ENCODE measurements at places on chromosomes 3 and 15.

DNA sequence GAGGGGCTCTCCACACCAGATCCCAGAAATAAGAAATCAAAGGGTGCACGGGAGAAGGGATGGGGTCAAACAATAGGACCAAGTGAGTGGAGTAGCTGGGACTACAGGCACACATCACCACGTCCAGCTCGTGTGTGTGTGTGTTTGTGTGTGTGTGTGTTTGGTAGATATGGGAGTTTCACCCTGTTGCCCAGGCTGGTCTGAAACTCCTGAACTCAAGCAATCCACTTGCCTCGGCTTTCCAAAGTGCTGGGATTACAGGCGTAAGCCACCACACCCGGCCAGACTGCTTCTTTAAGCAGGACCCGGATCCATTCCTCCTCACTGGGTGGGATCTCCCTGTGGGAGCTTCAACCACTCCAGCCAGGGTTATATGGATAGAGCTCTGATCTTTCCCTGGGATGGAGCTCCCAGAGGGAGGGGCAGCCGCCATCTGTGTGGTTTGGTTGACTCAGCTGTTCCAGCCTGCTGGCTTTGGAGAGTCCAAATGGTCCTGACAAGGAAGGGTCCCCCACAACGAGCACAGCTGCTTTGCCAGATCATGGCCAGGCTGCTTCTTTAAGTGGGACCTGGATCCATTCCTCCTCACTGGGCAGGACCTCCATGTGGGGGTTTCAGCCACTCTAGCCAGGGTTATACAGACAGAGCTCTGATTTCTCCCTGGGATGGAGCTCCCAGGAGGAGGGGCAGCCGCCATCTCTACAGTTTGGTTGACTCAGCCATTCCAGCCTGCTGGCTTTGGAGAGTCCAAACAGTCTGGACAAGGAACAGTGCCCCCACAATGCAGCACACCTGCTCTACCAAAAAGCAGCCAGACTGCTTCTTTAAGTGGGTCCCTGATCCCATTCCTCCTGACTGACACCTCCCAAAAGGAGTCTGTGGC lies 9.1 kb upstream of the AVEN start:
- DNase-seq, result no peak

DNA sequence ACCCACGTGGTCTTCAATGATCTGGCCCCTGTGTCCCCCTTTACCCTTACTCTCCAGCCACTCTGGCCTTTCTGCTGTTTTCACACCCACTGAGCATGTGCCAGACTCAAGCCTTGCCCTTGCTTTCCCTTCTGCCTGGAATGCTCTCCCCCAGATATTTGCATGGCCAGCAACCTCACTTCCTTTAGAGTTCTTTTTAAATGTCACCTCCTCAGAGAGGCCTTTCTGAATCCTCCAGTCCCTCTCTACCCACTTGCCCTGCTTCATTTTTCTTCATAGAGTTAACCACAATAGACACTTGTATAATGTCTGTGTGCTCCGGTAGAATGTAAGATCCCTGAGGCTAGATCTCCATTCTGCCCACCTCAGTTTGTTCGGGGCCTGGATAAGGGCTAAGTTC lies 39.4 kb upstream of the TIPARP start:
- no peak for DNase-seq

- no peak for DNase-seq
These were observed 408.4 kb downstream of the NAALADL2 start for GRCh38 chr3:175267561-175267960.

DNA sequence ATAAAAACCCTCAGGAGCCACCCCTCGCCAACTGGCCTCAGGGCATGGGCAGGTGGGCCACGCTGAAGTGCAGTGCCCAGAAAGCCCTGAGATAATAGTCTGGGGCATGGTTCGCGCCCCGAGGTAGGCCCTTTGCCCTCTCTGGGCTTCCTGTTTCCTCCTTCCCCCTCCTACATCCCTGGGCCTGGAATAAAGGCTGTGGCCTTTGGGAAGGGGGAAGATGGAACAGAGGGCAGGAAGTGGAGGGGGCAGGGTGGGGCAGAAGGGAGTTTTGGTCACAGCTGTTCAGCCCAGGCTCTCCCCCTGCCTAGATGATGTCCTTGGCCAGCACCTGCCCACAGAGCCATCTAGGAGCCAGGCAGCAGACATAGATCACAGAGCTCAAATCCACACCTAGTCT lies 11.3 kb downstream of the CSRNP1 start:
- DNase-seq, result no peak

DNA sequence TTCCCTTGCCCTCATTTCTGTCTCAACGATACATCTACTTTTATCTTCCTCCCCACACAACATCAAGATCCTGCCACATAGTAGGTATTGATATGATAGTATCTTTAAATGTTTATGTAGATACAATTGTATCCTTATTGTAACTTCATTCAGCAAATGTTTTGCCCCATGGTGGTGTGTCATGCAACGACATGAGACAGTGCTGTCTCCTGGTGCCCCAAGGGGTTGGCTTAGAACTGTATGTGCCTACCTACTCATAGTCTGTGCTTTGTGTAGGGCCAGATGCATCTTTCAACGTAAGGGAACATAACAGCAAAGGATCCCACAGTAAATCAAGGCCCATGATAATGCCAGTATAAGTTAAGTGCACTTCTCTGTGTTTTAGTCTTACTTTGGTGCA lies 2.8 kb upstream of the CD47 start:
- DNase-seq, result no peak

DNA sequence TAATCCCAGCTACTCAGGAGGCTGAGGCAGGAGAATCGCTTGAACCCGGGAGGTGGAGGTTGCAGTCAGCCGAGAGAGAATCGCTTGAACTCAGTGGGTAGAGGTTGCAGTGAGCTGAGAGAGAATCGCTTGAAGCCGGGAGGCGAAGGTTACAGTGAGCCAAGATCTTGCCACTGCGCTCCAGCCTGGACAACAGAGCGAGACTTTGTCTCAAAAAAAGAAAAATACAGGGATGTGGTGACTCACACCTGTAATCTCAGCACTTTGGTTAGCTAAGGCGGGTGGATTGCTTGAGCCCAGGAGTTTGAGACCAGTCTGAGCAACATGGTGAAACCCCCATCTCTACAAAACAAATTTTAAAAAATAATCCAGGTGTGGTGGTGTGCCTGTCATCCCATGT lies 26.8 kb downstream of the UBE2E1 start:
- no peak for DNase-seq

DNA sequence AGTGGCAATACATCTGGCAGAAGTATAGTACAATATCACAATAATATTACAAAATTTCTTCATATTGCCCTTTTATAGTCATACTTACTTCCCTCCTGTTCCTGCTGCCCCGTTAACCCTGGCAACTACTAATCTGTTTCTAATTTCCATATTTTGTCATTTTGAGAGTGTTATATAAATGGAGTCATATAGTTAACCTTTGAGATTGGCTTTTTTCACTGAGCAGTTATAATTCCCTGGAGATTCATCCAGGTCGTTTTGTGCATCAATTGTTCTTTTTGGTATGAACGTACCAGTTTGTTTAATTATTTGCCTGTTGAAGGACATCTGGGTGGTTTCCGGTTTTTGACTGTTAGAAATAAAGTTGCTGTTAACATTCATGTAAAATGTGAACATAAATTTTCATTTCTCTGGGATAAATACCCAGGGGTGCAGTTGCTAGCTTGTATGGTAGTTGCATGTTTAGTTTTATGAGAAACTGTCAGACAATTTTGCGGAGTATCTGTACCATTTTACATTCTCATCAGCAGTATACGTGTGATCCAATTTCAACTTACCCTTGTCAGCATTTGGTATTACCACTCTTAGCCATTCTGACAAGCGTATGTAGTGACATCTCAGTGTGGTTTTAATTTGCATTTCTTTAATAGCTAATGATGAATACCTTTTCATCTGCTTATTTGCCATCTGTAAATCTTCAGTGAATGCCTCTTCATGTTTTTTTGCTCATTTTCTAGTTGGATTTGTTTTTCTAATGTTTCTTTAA lies 32.2 kb upstream of the IL20RB start:
- DNase-seq, result no peak

DNA sequence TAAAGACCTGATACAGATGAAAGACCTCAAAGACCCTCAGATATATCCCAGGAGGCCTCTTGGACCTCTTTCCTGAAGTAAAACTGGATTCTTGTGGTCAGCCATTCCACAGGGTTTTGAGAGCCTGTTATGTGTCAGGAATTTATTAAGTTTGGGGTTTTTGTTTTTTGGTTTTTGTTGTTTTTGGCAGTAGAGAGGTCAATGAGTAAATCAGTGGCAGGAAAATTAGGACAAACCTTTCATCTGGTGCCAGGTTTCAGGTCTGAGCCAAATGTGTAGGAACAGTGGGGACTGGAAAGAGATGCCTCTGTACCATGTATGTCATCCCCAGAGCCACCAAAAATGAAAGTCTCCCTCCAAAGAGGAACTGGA lies 520.4 kb upstream of the MDFIC2 start:
- no peak for DNase-seq

All from activated T-cell treated with anti-CD3 and anti-CD28 coated beads for 24 hours (primary cell).